ENCODE measurements at places on chromosomes 6 and 20.

DNA sequence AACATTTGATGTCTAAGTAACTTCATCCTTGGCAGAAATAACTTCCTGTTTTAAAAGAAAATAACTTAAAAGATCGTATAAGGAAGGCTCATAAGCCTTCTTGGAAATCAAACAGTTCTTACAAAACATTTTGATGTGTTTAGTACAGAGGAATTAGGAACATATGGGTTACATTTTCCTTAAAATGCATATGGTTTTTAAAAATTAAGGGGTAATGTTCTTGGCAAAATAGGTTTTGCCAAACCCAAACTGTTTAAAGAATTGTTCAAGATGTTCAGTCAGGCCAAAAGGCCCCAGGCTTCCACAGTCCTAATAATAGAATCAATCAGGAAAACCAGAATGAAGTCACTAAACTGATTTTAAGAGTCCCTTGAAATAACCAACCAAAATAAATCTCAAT, 142.7 kb upstream of the SLC35B3 start:
- no peak for DNase-seq

DNA sequence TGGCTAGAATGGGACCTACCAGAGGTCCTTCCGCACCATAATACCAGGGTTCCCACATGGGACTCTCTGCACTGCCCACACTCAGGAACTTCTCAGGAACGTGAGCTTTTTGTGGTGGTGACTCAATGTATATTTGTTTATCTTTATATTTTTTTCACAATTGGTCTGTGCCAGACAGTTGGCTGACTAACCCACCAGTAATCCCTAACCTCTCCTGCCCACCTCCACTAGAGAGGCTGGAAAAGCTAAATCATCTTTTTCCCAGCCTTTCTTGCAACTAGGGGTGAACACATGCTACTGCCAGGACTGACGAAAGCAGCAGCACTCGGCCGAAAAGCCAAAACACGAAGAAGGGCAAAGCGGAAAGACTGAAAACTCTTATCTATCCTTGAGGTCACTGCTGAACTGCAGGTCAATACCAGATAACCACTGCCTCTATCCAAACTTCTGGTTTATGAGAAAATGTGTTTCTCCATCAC, 112.9 kb downstream of the TRERF1 start:
- DNase-seq, result peak; percentile 89

GRCh38 chr6:127347178-127347577, 3.8 kb upstream of the ECHDC1 start:
- DNase-seq, result no peak

DNA sequence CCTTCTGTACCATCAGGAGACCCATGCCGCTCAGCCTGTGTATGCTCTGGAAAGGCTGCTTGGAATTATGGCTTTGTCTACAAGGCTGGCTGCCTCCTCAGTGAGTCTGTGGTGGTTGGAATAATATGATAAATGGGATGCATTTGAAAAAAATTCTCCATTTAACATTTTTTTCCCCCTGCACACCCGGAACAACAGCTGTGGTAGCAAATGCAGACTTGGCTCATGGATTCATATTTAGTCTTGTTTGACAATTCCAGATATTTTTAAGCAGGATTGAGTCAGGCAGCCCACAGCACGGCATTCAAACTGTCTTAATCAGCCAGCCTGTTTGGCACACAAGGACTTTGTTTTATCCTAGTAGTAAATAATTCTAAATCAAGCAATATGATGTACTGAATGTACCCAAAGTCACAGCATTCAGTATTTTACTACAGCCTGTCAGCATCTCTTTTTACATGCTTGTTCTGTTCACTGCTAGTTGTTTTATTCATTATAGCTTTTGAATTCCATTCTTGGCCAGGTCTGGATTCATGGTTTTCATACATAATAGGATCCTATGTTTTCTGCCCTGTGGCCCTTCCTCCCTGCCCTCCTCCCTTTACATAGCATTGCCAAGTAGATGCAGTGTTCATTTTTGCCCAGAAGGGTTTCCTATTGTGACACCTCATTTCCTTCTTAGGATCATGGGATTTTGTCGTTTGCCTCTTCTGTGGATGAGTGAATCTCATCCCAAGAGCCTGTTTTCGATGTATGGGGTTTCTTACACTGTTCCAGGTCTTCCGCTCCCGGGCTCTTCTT, 68.1 kb downstream of the LRRC1 start:
- no peak for DNase-seq

DNA sequence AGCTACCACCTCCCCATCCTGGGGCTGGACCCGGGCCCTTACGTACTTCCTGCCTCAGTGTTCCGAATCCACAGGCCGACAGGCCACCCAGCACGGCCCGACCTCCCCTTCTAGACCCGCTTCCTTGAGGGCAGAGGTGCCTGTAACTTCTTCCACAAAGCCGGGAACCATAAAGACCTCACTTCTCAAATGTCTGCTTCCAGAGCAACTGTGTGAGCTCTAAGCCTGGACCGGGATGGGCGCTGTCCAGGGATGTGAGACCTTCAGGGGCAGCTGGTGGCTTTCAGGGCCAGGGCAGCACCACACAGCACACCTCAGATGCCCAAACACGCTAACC, 9.3 kb downstream of the SLC2A4RG start:
- DNase-seq, result no peak

GRCh38 chr20:16477632-16478031, 95.6 kb downstream of the KIF16B start:
- no peak for DNase-seq

DNA sequence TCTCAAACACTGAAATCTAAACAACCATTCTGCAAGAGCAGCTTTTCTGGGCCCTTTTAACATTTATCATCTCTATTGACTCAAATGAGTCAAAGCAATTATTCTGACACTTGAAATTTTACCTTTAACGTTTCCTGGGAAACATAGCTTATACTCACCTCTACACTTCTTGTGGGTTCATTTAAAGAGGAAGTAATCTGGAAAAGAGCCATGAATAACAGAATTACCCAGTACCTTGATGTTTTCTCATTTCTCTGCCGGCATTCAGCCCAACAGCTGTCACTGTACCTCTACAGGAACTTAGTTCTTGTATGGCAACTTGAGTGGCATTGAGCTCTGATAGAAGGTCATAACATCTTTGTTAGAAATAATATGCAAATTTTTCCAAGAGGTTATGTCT, 272.2 kb downstream of the KCNQ5 start:
- DNase-seq, result no peak

DNA sequence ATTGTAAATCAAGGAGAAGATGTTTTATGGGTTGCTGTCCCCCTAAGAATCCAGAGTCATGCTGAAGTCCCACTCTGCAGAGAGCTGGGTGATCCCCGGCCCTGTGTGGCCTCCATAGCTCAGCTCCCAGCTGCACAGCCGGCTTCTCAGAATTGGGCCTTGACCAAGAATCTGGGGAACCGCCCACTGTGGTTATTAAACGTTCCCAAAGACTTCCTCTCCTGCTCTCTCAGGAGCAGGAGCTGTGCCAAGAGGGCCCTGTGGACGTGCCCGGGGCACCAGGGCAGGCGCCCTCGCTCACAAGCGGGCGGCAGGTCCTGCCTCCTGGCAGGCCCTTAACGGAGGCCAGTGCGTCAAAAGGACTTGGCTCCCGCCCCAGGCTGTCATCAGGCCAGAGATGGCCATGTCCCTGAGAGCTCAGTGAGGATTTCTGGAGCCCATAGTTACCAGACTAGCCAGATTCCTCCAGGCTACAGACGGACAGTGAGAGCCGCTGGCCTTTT, 30.4 kb downstream of the ZC3H12D start:
- DNase-seq, result peak; percentile 96

DNA sequence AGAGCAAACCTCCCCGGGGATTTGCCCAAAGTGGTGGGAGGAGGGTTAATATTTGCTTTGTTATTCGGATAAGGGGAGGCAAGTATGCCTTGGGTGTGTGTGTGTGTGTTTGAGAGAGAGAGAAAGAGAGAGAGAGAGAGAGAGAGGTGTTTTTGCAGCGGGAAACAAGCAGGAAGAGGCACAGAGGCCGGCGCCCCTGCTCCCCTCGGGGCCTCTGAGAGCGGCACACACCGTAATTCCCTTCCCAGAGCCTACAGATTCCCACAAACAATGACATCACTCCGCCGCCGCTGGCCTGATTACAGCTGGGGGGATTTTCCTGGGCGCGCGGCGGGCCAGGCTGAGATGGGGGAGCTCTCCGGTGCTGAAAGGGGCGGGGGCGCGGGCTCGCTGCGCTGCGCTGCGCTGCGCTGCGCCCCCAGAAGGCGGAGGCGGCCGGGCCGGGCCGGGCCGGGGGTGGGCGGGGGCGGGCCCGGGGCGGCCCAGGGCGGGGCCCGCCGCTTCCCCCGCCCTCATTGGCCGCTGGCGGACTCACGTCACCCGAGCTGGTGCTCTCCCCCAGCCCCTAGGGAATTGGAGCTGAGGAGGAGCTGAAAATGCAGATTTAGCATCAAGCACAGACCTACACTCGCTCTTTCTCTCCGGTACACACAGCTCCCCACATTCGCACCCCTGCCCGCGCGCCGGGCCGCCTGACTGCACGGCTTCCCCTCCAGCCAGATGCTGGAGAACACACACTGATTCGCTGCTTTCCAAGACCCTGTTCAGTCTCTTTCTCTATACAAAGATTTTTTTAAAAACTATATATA, at the start of gene PCSK2:
PCSK2 (plus strand) TSS at position 631 of the 809 bp plus-strand sequence. CDS start 266 bp downstream, outside the sequence.
- peak; percentile 31 for DNase-seq

- no peak for DNase-seq
These were observed 11.5 kb downstream of the TOMM6 start for GRCh38 chr6:41798901-41799558.

DNA sequence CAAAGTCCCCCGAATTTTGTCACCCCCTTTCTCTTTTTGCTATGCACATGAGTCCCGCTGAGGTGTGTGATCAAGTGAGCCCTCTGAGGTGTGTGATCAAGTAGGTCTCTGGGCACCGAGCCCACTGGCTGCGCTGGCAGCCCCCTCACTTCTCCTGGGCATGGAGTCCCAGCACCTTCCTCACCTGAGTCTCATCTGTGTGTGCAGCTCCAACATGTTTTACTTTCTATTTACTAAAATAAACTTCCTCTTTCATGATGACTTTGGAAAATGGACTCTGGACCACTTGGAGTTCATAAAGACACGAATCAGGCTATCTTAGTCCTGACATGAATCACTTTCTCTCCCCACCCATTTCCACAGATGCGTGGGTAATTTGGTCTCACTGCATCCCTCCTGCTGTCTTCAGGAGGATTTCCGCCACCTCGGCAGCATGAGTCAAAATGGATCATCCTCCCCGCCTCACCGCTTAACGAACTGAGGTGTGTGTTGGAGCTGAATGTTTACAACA, 39.8 kb downstream of the PRDM1 start:
- no peak for DNase-seq

DNA sequence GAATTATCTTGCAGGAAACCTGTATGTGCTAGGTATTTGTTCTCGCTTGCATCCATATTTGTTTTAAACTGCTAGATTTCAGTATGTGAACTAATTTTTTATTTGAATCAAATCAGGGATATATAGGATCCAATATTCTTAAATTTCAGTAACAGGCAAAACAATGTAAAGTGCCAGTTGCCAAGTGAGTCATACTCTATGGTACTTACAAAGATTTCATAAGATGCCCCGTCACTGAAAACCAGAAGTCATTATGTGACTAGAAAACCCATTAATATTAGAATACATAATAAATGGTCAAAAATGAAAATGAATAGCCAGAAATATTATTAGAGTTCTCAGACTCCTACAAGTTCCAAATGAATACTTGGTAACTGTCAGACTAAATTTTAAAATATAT, 481.2 kb downstream of the TFAP2A start:
- no peak for DNase-seq

DNA sequence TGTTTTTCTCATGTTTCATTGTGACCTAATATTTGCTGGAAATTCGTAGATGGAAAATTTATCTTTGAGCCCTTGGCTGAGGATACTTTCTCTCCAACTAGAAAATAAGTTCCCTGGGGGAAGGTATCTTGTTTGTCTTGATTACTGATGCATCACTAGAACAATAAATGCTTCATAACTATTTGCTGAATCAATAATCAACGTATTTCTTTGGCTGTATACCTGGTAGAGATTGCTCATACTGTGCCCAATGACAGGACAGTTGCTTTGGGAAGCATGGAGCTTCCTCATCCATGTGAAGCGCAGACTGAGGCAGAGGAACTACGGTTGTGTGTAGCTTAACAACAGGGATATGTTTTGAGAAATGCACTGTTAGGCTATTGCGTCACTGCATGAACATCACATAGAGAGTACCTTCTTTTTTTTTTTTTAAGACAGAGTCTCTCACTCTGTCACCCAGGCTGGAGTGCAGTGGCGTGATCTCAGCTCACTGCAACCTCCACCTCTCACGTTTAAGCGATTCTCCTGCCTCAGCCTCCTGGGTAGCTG, 34.2 kb upstream of the RPN2 start:
- DNase-seq, result no peak

GRCh38 chr20:31835977-31836852, 9.2 kb downstream of the FOXS1 start:
- peak; percentile 67 for DNase-seq

- peak; percentile 12 for DNase-seq
These were observed 38.0 kb downstream of the PKHD1 start for GRCh38 chr6:52049252-52050050.

- DNase-seq, result no peak
These were observed 36.7 kb downstream of the AGPAT4 start for GRCh38 chr6:161237176-161237575.

GRCh38 chr20:60785785-60786184, 466.3 kb upstream of the CDH4 start:
- DNase-seq, result no peak

DNA sequence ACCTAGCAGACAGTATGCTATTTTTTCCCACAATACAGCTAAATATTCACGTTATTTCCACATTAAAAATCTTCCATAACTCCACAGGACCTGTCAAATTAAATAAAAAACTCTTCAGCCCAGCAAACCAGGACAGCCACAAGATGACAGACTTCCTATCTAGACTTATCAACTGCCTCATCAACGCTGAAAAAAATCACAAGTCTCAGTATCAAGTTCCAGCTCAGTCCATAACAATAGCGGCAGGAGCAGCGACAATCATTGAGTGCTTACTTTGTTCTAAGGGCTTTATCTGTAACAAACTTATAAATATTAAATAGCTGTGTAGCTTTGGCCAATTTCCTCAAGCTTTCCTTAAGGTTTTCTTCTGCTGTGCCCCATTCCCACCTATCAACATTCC, 24.7 kb downstream of the RCAN2 start:
- DNase-seq, result no peak

GRCh38 chr20:47502271-47503239, 868 bp downstream of the NCOA3 start:
- DNase-seq, result peak; percentile 10

DNA sequence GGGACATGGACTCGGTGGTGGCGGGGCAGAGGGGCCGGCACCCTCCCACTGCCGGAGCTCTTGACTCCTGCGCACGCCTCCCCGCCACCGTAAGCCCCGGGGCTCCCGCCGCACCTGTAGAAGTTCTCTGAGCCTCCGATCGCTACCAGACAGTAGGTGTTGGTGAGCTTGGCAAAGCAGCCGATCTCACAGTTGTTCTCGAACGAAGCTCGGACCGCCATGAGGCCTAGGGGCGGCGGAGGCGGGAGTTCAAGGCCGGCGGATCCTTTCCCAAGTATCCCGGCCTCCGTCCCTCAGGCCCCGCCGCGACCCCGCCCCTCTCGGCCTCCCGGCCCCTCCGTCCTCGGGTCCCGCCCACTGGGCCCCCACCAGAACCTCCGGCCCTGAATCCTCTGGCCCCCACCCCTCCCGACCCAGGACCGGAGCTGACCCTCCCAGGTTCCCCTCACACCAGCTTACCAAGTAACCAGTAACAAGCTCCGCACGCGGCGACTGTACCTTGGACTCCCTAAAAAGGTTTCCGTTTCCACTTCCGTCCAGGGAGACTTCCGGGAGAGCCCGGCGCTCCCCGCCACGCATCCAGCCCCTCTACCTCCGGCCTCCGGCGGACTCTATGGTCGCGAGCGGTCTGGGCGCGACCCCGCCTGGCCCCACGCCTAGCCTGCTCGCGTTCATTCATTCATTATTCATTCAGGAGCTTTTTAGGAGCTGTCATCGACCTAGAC, at the start of gene EIF6:
EIF6 (minus strand) TSS at position 506 of the 725 bp plus-strand sequence; CDS start at position 221, 285 bp downstream.
- DNase-seq, result peak; percentile 77

All from fibroblast of the conjunctiva (primary cell).